ENCODE measurements at places on chromosomes 11 and 22.

- DNase-seq, result no peak
These were observed 12.4 kb upstream of the MAPK11 start for GRCh38 chr22:50282361-50283155.

DNA sequence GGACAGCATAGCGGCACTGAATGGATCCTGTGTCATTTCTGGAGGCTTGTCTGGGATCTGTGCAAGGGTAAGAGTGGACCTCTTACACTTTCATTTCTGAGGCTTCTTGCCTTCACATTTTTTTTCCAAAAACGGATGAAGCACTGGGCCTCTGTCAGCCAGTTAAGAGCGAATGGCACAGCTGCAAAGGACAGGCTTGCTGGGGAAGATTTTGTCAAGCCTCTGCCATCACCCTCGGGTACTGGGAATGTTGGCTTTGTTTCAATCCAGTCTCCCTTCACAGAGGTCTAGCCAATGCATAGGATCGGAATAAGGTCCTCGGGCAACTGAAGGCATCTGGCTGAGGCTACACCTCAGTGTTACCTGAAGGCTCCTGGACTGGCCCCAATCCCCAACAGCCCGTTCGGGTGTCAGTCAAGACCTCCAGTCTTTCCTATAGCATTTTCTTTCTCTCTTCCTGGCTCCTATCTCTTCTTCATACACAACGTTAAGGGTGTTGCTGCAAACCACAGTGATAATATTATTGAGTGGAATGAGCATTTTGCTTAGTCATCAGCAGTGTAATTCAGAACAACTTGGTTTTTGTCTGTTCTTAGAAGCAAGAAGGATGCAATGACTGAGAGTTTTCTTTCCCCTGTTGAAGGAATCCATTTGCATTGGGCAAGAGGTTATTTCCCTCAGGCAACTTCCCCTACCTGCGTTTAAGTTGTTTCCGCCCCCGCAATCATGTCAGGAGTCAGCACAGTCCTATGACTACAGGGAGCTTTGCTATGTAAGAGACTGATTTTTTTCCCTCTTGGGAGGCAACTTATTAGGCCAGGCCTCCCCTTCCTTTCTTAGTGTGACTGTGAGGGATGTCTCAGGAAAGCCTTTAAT is 22.8 kb downstream of the NPAT start:
- no peak for DNase-seq

GRCh38 chr11:112961146-112961668 is at the start of gene NCAM1:
NCAM1 (plus strand) TSS chr11:112961420.
- DNase-seq, result peak; percentile 90

DNA sequence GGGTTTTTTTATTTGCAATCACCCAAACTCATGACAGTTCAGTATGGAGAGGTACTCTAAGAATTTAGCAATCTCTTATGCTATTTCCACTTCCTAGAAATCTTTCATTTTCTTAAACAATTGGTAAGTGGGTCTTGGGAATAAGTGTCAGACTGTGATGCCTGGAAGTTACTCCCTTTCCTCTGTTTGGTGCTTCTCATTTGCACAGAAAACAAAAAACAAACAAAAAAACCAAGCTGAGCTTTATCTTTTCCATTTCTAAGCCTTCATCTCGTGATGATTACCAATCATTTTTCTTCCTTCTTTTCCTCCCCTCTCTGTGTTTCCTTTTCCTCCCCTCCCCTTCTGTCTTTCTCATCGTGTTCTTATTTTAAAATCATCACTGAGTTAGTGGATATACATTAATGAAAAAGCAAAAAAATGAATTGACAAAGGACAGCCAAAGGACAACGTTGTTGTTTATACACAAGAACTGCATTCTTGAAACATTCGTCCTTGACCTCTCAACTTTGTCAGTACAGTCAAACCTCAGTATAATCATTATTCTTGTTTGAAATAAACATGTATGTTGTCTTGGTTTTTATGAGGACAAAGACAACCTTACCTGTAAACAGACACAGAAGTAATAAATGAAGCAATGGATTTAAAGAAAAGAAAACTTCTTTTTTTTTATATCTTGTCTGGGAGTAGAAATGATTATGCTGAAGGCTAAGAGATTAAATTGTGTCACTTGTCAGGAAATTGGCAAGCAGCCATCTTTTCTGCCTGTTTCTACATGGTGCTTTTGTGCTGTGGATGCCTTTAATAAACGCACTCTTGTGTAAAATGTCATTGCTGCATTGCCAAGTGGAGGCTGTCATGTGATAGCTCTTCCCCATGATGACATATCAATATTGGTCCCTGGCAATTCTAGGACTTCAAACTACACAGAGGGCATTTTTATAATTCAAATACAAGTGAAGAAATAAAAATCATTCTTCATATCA is 803.2 kb upstream of the CCDC90B start:
- DNase-seq, result no peak

DNA sequence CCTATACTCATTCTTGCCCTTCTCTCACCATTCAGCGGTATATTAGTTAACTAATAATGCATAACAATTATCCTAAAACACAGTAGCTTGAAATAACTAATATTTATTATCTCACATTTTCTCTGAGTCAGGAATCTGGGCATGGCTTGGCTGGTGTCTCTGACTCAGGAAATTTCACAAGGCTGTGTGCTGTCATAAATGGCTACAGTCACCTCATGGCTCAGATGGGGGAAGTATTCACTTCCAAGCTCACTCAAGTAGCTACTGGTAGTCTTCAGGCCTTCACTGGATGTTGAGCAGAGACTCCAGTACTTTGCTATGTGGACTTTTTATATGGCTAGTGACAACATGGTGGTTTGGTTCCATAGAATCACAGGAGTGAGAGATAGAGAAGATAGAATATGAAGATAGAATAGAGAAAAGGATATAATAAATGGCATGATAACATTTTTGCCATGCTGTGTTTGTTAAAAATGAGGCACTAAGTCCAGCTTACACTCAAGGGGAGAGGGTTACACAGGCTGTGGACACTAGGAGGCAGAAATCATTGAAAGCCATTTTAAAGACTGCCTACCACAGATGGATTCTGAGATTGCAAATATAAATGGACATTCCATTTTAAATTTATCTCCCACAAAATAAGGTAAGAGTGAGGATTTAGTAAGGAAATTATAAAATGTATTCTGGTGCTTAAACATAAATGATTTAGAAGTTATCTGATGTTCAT is 997.8 kb upstream of the CHORDC1 start:
- no peak for DNase-seq

DNA sequence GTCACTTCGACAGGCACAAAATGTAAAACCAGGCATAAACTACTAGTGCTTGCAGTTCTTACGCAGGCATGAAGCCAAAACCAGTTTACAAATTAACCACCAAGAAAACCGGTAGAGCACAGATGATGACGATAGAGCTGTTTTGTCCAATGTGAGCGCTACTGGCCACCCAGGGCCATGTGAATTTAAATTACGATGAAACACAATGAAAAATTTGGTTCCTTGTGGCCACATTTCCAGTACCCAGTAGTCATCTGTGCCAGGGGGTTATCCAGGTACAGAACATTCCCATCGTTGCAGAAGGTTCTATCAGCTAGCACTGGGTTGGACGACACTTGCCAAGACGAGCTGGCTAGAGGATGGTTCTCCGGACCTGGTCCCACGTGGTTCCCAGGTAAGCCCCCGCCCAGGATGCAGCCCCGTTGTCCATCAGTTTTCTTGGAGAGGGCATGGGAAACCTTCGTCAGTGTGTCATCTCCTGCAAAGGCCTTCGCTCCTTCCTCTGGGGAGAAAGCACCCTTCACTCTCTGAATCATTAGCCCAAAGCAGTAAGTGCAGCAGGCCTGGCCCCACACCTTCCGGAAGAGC is 1.1 kb upstream of the CD81 start:
- peak; percentile 22 for DNase-seq

DNA sequence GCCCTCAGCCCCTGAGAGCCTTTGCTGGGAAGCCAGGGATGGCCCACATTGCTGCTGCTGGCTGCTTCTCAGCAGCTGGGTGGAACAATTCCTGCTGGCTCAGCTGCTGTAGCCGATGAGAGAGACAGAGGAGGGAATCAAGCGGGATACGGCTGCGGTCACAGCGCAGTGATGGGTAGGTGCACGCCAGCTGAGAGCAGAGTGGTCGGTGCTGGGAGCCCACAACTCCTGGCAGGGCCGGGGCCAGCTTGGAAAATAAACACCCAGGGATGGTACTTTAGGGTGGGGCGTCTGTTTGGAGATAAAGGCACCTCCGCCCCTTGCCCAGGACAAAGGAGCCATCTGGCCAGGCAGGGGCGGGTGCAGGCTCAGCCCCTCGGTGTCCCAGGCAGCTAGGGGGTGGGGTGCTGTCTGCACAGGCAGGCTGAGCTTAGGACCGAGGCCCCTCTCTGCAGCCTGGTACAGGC is 480.5 kb downstream of the MIAT start:
- DNase-seq, result no peak

DNA sequence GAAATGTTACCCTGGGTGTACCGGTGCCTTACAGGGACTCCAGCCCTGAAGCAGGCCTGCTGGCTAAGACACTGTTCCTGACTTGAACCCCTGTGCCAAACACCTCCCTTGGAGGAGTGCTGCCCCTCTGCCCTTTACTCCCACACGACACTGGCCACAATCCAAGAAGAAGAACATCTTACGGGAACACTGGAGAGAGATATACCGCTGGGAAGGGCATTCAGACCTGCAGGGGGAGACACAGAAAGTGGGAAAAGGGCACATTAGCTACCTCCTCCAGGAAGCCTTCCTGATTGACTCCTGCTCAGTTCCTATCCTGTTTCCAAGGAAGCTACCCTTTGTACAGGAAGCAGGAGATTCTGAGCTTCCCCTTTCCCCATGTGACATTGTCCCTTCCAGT is 18.7 kb downstream of the TMPRSS13 start:
- no peak for DNase-seq

DNA sequence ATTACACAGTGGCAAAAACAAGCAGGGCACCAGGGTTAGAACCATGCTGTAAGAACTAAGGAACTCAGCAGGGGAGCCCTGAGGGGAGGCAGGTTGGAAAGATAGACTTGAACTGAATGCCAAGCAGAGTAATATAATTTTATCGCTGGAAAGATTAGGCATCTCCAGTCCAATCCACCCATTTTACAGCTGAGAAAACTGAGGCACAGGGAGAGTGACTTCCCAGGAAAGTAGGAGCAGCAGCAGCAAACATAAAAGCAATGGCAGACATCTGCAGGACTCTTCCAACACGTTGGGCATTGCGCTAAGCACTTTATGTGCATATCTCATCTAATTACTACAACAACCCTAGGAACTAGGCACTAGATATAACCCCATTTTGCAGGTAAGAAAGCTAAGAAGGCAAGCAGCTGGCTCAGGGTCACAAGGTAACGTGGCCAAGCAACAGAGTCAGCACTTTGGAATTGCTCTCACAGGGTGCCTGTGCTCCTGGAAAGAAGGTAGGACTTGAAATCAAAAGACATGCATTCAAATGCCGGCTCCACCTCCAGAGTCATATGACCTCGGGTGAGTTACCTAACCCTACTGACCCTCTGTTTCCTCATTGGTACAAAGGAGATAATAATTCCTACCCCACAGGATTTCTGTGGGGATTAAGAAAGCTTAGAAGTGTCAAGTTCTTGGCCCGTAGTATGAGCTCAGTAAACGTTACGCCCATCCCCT is 215.3 kb downstream of the BARX2 start:
- DNase-seq, result no peak

DNA sequence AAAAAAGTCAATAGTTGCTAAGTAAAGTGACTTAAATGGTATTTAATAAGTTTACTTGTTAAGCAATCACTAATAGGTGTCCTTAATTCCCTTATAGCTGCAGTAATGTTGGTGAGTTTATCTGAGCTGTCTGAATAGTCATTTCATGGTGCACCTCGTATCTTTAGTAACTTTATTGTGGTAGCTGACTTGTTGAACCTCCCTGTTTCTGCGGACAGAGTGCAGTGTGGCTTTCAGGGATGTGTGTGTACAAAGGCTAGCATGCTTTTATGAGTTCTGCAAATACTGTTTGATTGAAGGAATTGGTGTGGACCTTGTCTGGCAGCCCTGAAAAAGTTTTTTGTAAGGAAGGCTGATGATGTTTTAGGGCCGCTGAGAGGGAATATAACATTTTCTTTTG is 2.6 kb downstream of the ZNRF3 start:
- no peak for DNase-seq

GRCh38 chr22:31104869-31105268 is 2.5 kb downstream of the SELENOM start:
- DNase-seq, result no peak

DNA sequence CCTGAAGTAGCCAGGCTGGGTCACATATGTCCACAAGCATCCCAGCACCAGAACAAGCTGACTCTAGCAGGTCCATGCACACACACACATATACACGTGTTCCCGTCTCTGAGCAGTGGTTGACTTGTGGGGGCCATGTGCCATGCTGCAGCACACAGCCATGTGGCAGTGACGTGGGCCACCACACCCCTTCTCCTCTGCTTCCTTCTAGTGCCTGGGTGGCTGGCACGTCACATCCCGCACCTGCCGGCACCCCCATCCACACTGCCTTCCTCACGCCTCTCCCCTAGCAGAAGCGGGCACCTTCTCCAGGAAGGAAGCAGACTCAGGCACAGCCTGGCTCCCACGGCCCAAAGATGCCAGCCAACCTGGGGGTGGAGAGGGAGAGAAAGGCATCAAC is 9.5 kb downstream of the SYT7 start:
- no peak for DNase-seq

- DNase-seq, result no peak
These were observed 1045.9 kb upstream of the RAG2 start for GRCh38 chr11:37643968-37644367.

- DNase-seq, result no peak
These were observed 118.7 kb downstream of the TRIM29 start for GRCh38 chr11:120019191-120019590.

GRCh38 chr22:33848251-33848650 is 72.0 kb downstream of the LARGE1 start:
- DNase-seq, result no peak

DNA sequence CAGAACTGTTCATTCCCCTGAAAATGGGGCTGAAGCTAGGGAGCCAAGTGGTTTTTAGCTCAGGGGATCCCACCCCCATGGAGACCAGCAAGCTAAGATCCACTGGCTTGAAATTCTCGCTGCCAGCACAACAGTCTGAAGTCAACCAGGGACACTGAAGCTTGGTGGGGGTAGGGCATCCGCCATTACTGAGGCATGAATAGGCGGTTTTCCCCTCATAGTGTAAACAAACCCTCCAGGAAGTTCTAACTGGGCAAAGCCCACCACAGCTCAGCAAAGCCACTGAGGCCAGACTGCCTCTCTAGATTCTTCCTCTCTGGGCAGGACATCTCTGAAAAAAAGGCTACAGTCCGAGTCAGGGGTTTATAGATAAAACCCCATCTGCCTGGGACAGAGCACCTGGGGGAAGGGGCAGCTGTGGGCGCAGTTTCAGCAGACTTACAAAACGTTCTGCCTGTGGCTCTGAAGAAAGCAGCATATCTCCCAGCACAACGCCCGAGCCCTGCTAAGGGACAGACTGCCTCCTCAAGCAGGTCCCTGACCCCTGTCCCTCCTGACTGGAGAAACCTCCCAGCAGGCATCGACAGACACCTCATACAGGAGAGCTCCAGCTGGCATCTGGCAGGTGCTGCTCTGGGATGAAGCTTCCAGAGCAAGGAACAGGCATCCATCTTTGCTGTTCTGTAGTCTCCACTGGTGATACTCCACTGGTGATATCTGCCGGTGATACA is 32.7 kb downstream of the GAB4 start:
- no peak for DNase-seq

GRCh38 chr11:120197251-120197891 is 13.5 kb upstream of the OAF start:
- DNase-seq, result no peak

GRCh38 chr11:76660533-76661305 is 9.8 kb downstream of the LRRC32 start:
- DNase-seq, result peak; percentile 38
